COR-L47 (cell line): ENCODE measurements at places on chromosomes 1 and 21.

GRCh38 chr1:153991151-153991630 lies 629 bp downstream of the RPS27 start:
- DNase-seq = no peak

DNA sequence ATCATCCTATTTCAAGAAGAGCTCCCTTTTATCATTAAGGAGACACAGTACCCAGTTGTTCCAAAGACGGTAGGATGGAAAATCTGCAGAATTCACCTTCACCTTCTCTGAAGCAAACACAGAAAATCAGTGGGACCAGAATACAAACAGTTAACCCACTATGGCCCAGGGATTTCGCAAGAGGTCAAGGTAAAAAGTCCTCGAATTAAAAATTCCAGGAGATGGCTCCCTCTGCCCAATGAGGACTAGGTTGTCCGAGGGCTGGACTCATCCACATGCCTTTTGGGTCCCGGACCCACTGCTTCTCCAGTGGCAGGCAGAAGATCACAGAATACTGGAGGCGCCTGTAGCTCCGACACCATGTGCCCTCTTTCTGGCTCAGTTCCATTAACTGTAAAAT lies 42.9 kb downstream of the RCAN1 start:
- DNase-seq = no peak

DNA sequence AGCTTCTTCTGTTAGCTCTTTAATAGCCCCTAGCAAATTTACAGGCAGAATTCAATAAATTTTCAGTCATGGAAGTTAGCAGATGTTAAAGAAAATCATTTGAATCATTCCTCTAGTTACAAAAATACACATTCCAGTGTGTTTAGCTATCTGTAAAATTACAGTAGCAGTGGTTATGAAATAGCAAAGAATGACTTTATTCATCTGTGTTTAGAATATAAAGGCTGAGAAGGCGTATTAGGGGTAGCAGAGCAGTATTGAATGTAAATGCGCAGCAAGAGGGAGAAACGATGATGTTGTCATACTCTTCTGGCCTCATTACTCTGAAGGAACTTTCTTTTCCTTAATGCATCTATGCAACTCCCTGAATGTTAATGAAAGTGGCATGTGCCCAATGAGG lies 106.2 kb upstream of the CYYR1 start:
- DNase-seq = no peak

DNA sequence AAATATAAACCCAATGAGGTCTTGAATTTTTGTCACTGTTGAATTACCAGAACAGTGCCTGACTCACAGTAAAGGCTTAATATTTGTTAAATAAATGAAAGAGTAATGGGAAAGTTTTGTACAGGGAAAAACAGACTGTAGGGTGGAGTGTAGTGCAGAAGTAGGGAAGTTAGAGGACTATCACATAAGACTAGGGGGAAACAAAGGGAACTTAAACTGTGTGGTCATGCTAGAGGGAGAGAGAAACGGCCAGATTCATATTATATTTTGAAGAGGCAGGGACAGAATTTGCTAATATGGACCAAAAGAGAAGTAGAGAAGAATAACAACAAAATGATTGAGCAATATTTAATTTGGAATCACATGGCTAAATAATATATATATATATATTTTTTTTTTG lies 14.8 kb downstream of the CTSK start:
- no peak for DNase-seq

GRCh38 chr1:11204396-11205190 lies 15.4 kb downstream of the ANGPTL7 start:
- no peak for DNase-seq

DNA sequence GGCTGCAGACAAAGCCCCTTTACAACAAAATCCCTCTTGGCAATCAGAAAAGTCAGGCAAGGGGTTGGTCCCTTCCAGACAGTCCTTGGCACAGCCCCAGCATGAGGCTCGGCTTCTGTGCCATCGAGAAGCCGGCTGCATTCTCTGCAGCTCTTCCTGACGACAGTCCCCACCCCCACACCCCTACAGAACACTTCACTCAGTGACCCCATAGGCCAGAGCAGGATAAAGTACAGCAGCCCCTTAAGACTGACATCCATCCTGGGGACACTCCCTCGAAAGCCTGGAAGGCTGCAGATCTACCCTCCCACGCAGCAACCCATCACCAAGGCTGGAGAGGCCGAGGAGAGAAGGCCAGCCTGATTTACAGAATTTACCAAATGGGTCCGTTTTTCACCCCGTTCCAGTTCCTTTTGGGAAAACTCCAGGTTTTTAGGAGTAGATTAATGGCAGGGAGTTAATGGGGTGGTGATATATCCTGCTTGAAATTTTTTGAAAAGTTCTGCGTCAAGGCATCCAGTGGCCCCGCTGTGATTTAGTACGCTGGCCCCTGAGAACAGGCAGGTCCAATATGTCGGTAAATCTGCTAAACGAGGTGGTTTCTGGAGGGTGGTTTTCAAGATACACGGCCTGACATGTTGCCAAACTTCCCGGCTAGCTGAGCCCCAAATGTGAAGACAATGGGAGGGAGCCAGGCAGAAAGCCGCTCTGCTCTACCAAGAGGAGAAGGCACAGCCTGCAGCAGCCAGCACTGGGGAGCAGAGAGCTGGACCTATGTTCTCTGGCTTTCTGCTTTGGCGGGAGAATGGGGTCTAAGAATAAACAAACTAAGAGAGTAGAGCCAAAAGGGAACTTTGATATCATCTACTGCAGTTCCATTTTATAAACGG lies 81.7 kb downstream of the SSBP3 start:
- DNase-seq = no peak

GRCh38 chr1:227795732-227796131 lies 19.7 kb upstream of the PRSS38 start:
- no peak for DNase-seq

DNA sequence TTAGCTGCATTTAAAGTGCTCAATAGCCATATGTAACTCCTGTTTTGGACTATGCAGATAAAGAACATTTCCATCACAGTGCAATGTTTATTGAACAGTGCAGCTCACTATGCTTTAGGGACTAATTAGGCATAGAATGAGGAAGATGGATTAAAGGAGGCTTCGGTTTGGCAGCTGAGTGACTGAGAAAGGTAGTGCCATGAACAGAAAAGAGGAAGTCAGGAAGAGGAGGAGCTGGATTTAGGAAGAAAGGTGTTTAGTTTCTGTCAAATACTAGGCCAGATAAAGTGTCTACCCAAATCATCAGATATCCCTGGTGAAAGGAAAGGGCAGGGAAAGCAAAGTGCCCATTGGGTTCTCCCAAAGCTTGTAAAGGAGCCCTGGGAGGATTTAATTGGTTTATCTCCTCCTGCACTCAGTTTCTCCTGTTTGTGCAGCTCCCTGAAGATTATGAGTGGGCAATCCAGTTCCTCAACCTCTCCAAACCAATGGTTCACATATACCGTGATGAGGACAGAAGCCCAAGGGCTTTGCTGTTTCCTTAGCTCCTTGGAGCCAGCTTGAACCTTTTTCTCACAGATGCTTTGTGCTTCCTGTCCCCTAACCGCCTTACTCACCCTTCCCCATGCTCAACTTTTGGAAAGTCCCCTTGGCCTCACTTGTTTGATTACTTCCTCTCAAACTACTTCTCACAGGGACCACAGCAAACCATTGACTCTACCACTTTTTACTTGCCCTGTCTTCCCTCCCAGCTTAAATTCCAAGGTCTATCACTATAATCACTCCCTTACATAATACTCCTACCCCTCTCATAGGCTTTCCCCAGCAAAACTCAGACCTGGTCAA lies 3.5 kb upstream of the RAP1A start:
- no peak for DNase-seq

DNA sequence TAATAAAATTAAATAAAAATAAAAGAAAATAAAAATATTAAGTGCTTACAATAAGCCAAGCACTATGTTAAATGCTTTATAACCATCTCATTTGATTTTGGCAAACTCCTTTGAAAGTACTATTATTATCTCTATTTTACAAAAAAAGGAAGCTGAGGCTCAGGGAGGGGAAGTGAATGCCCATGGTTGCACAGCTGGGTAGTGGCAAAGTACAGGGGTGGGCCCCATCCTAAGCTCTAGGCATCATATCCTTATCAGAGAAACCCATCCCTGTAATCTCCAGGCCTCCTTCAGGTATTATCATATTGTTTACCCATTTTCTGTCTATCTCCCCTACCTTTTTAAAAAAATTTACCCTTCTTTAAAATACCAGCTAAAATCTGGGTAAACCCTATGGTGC lies 2.3 kb upstream of the MED18 start:
- DNase-seq = no peak

DNA sequence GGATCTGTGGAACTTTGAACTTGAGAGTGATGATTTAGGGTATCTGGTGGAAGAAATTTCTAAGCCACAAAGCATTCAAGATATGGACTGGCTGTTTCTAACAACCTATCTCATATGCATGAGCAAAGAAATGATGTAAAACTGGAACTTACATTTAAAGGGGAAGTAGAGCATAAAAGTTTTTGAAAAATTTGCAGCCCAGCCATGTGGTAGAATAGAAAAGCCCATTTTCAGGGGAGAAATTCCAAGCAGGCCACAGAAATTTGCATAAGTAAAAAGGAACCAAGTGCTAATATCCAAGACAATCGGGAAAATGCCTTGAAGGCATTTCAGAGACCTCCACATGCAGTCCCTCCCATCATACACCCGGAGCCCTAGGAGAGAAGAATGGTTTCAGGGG lies 15.7 kb downstream of the RIIAD1 start:
- DNase-seq = no peak

DNA sequence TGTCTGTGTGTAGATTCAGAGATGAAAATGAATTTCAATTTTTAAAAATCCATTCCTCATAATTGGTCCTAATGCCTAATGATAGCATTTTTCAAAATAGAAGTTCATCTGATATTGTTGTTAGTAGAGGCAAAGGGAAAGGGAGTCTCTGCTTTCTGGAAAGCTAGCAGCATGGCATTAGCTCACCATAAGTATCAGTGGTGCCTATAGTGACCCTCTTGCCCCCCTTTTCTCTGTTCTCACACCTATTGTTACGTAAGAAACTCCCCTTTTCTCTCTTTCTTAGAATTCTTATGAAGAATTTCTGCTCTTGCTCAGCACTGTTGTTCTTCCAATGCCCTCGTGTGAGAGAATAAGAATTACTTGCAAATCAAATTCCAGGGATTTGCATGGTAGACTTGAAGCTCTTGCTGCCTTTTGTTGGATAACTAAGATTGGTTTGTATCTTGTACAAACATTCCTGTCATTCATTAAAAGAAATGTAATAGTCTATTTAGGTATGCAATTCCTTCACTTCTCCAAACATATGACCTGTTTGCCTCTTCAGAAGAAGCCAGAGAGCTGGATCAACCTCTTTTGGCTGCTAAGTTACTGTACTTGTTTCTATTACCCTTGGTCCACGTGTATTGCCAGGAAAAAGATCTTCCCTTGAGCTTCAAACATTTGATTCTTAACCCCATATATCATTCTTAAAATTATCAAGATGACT lies 69.2 kb upstream of the MAGI3 start:
- no peak for DNase-seq

DNA sequence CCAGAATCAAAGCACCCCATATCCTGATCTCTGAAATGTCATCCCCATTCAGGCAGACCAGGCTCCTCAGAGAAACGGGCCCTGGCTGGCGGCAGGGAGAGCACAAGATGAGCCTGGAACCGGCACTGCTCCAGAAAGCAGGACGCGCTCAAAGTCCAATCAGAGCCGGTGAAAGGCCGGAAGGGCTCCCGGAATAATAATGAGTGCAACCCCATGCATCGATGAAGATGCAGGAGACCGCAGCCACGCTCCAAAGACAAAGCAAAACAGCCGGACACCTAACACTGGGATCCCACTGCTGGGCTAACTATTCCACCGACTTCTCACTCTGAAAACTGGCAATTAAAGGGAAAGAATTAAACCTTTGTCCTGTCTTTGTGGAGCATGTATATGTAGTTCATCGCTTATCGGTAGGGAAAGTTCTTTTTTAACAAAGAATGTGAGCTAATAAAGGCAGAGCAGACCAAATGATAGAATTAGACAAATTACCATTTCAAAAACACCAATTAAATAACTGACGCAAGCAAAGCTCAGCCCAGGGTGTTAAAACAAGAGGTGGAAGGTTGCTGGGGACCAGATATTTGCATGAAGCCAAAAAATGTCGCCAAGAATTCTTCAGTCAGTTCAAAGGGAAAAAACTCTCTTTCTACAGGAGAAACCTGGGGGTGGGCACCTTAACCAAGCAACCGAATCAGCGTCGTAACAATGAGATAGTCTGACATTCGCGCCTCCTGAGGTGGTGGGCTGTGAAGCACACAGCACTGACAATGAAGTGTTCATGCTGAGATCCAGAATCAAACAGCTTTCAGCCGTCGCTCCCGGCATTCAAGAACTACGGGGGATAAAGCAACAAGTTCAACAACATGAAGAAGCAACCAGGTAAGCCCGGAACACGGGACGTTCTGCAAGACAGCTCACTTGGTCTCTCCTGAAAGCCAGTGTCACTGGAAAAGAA lies 95.2 kb downstream of the NPHP4 start:
- no peak for DNase-seq

DNA sequence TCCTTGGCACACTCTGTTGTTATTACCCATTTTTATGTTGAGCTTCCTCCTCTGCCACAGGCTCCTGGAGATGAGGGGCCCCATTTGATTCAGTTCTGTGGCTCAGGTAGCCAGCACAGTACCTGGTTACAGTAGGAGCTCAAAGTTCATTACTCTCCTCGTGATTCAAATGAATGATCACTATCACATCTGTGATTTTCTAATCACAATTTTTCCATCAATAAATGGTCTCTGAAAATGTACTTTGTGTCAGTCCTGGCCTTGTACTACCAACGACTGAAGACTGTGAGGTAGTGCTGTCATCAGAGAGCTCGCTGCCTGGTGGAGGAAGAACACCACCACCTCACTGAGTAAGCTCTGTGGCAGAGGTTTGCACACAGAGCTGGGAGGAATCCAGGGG lies 106.8 kb upstream of the JUN start:
- no peak for DNase-seq

GRCh38 chr1:59249396-59250137 lies 47.3 kb upstream of the FGGY start:
- no peak for DNase-seq

DNA sequence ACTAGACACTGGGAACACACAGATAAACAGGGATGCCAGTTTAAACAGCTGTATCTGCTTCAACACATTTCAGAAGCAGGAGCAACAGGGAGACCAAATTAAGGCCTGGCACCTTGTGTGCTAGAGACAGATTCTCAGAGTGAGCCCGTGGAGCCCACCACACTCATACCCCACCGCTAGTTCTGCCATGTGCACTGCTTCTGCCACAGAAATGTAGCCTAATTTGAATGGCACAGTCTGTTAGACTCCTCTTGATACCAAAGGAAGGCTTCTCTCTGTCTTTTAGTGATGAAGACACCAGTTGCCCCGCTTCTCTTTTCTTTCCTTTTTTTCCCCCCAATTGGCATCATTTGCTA lies 29.3 kb upstream of the ACP6 start:
- no peak for DNase-seq
